ENCODE measurements at places on chromosomes 16 and 17.

GRCh38 chr16:47571049-47571448, 109.9 kb downstream of the PHKB start:
- no peak for DNase-seq

DNA sequence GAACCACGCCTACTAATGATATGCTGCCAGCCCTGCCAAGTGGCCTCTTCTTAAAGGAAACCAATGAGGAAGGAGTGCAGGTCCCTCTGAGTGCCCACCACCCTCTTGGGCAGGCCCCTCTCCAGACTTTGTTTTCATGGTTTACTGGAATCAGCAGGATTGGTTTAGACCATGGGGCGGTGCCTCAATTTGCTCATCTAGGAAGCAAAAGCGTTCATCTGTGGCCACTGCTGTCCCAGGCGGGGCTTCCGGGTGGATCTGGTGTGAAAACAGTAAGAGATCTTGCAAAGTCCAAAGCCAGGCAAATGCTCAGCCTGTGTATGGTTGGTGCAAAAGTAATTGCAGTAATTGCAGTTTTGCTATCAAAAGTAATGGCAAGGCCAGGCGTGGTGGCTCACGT, 71.3 kb downstream of the AMFR start:
- DNase-seq = no peak

DNA sequence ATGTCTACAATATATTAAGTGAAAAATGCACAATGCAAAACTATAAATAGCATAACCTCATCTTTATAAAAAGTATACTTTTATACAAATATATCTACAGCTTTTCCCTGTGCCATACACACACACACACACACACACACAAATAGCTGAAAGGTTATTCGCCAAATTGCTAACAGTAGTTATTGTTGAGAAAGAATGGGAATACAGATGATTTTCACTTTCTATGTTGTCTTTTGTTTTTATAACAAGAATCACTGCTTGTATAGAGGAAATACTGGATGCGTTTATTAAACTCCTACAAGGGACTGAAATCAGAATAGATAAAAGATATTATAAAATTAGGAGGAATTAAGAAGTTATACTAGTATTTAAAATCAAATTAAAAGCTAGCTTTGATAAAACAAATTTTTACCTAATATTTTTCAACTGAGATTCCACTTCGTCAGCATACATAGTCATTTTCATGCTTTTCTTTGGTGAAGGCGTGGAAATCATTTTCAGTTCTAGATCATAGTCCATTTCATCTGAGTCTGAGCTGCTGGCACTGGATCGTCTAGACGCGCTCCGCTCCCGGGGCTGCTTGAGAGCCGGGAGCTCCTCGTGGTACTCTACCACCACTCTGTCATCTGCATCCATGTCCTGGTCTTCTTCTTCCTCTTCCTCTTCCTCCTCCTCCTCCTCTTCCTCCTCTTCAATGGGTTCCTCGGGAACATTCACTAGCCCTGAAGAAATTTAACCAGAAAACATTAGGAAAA, 17.0 kb upstream of the ITGAE start:
- no peak for DNase-seq

GRCh38 chr17:80498242-80498919, 22.0 kb upstream of the NPTX1 start:
- DNase-seq = no peak

- no peak for DNase-seq
These were observed 107.9 kb downstream of the SMG6 start for GRCh38 chr17:2195729-2196128.

DNA sequence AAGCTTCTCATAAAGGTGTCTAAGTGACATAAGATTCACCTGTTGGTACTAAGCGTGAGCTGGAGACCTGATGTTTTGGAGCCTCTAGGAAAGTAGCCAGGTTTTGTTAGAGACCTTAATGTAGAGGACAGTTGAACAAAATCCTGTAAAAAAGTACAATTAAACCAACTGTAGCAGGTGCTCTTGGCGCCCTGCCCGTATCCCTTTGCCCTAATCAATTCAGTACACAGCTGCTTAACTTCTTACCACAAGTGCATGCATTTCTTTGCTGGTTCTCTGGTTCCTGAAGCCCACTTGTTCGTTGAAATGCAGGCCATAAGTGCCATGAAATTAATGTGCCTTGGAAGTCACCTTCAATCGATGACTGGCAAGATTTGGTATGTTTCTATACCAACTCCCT, 24.4 kb downstream of the GLP2R start:
- no peak for DNase-seq

DNA sequence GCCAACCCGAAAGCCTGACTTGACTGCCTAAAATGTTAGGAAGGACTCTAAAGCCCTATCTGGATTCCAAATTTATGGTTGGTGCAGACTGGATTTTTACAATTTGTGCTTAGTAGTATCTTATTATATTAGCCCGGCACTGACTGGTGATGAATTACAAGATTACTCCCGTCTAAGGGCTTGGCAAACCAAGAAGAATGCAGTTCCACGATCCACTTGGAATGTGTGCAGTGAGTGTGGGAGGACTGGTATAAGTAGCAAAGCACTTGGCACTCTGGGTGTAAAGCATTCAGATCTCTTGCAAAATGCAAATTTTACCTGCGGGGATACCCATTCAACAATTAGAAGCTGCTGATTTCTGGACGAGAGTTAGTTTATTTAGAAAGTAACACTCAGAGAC, 539.4 kb downstream of the MAF start:
- no peak for DNase-seq

DNA sequence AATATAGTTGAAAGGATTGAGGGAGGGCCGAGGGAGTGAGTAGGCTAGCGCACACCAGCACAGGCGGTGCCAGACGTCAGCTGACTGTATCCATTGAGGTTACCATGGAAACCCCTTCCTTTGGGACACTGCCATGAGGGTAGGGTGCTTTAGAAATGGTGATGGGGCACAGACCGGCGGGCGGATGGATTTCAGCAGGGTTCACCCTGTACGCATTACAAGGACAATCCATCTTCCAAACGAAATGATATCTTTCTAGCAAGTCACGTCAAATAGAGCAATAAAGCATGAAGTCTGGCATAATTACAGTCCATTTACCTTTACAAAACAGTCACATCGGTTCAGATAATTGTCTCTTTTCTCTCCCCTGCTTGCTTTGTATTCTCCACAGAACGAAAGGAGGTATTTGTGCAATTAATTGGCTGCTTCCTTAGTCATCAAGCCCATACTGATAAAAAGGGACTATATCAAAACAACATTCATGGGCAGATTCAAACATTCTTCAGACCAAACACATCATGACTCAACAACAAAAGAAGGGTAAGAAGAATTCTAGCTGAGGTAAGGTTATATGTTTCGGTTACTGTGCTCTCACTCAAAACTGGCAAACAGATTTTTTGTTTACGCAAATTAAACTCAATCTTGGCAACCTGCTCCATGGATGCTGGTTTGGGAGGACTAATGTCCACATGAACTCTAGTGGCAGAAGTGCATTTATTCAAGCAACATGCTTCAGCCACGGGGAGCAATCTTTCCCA, 140.6 kb downstream of the CDK5R1 start:
- no peak for DNase-seq

DNA sequence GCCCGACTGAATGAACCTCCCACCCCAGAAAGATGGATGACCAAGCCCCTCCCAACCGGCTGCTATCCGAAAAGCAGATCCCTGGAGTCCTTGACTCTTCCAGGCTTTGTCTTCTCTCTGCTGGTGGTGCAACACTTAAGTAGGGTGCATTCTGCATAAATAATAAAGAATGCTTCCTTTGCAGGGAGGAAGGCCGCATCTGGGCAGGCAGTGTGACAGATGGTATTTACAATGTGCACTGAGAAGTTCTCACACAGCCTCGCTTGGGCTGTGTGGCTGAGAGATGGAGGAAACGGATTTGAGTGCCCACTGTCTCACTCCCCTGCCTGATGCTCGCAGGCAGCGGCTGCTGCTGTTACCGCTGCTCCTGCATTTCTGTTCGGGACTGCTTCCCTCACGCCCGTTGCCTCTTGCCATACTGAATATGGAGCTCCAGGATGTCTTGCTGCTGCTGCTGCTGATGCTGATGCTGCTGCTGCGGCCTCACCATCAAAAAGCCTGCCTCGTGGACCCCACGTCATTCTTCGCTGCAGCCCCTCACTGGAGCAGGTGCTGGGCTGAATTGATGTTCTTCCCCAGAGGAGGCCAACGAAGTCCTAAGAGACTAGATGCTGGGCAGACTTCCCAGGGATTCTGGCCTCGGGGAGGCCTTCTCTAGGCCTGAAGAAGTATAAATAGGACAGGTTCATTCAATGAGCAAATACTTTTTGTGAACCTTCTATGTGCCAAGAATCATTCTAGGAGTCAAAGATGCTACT, 7.1 kb upstream of the RHBDL3 start:
- DNase-seq = no peak

DNA sequence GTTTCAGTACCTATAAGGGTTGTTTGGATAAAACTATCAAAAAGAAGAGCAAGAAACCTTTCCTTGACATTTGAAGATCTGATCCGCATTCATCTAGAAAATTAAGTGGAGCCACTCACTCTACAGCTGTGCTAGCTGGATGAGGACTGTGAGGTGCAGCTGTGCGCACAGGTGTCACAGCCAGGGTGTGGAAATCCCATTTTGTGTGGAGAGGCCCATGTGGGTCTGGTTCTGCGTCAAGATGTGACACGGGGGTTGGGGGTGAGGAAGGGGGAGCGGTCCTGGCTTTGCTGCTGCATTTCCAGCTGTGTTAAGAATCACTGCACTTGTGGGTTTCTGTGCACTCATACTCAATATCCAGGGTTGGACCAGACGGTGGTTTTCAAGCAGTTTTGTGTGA, 70.7 kb downstream of the CLEC16A start:
- no peak for DNase-seq

GRCh38 chr17:10195090-10195805, 3.2 kb downstream of the GAS7 start:
- no peak for DNase-seq

DNA sequence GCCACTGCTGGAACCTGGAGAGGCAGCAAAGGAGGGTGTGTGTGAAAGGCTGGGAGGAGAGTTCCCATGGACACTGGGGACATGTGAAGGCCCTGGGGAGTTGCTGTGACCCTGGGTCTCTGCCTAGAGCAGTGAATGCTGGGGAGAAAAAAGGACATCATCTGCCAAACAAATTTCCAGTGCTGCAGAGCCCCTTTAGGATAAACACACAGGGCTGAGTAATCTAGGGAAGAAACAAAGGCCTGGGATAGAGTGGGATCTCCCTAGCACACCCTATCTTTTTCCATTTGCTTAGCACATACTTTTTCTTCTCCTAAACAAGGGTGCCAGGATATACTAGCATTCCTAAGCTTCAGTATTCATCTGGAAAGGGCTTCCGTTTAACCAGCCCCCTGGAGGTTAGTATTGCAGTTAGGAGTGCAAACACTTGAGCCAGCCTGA, 3.3 kb upstream of the HIGD1B start:
- DNase-seq = no peak

DNA sequence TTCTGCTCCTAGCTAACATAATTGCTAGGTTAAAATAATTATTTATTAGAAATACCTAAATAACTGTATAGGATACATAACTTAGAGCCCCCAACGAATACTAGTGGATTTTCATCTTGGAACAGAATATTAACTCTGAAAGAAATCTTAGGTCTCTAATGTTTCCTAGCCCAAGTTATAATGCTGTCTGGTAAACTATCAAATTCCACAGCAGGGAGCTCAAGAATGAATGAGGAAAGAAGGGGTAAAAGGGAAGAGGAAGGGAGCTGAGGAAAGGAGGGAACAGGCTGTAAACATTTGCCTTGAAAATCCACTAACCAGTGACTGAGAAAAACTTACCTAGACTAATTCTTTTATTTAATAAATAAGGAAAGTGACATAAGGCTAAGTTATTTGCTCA, 93.2 kb upstream of the NACA2 start:
- DNase-seq = no peak

DNA sequence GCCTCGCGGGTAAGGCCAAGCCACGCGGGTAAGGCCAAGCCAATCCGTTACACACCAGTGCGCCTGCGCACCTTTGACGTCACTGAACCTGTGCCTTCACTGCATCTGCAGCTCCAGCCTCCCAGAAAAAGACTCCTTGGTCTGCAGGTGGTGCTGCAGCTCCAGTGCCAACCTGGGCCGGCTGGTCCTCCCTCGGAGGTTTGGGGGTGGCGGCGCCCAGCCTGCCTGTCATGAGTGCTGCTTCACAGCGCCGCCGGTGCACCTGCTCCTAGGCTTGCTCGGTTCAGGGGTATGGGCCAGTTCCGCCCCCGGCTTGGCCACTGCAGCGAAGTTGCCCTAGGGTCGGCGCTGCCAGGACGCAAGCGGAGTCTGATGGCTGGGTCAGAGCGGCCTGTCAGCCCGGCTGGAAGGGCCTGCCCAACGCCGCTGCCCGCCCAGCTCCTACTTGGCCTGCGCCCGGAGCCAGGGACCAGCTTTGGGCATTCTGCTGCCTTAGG, 146.6 kb downstream of the USP22 start:
- DNase-seq = no peak

GRCh38 chr16:3148256-3149192, 13.7 kb downstream of the ZNF213 start:
- no peak for DNase-seq

DNA sequence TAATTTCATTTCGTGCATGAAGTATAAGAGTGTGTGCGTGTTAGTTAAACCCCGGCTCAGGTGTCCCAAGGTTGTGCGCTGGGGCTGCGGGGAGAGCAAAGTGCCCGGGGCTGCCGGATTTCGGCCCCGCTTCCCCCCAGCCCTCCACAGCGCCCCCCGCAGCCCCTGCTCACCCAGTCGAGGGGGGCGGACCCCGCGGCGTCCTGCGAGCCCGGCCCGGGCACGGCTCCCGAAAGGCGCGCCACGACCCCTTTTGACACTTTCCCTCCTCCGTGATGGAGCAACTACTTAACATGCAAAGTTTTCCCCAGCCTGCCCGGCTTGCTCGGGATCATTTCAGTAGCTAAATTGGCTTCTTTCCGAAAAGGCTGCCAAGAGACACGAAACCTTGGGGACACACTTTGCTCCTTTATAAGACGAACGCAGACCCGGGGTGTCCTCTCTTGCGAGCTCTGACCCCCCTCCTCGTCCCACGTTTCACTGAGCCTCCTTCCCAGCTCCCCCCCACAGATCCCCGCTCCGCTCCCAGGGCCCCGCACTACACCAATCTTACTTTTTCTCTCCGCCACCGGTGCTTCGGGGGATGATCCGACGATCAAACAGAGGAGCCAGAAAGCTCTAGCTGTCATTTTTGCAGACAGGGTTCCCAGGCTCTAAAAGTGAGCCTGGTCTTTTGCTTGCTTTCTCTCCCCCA, 552 bp downstream of the C17orf58 start:
- no peak for DNase-seq

GRCh38 chr17:50200457-50201275, 765 bp downstream of the COL1A1 start:
- DNase-seq = peak; percentile 81

GRCh38 chr16:12096157-12096777, 119.7 kb downstream of the SNX29 start:
- no peak for DNase-seq

DNA sequence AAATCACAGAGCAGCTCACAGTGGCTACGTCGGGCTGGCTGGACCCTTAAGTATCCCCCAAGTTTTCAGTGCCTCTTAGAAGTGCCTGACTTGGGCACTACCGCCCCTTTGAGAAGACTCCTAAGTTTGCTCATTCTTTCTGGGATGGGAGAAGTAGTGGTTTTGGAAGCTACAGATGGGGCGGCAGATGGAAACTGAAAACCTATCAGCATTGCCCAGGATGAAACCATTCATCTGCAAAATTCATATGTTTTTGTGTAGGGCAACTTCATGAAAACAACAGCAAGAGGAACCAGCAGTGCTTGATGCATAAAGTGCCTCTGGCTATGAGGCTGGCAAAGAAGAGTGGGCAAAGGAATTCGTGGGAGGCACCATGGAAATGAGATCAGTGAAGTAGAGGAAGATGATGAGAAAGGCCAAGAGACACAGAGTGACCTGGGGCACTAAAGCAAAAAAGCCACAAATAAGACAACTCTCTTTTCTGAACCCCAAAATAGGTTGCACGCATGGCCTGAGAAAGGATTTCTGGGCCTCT, 277.1 kb downstream of the XYLT1 start:
- no peak for DNase-seq
